ENCODE measurements at places on chromosomes 6 and 20. TPM values are rescaled to one million over a fixed set of nuclear protein-coding genes. Genes with fewer than 3 reads are reported as not detected.

- H3K36me3 ChIP-seq = no peaks in the 10 kb centered on the region
- no peak for DNase-seq
- H3K4me3 ChIP-seq = no peak overlapping the region
- H3K27ac ChIP-seq = no peak overlapping the region
- peaks cover 3% of the 10 kb centered on the region for H3K4me1 ChIP-seq
Observed at GRCh38 chr6:106913676-106914280, 60.8 kb downstream of the CD24 start.

The ZBP1 gene
- 0.68 TPM for total RNA-seq

- no peak overlapping the region for H3K4me3 ChIP-seq
- H3K4me1 ChIP-seq = no peaks in the 10 kb centered on the region
- no peak overlapping the region for H3K27ac ChIP-seq
- DNase-seq = no peak
- H3K36me3 ChIP-seq = no peaks in the 10 kb centered on the region
Observed at GRCh38 chr6:73746787-73747186, 50.8 kb downstream of the CD109 start.

DNA sequence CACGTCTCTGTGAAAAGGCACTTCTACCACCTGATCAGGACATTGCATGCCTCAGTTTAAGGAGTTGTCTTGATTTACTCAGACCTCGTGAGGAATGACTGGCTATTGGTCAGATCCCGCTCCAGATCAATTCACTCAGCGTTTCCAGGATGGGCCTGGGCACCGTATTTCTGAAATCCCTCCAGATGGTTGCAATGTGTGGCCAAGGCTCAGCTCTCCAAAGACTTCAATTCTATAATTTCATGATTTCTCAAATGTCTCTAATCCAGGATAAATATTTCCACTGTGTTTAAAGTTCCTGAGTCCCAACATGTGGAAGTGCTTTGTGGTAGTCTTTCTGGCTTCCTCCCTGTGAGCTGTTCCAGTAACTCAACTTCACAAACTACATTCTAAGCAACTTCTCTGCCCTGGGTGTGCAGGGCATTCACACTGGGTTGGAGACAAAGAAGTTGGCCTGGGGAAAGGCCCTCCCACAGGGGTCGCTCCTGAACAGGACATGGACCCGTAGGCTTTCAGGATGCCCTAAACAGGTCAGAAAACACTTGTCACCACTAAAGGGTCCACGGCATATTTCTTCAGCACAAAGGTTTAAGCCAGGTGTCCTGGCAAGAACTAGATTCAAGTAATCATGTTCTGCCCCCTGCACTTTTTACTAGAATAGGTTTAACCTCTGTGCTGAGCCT lies 212.1 kb downstream of the WDR27 start:
- no peak overlapping the region for H3K4me3 ChIP-seq
- no peaks in the 10 kb centered on the region for H3K4me1 ChIP-seq
- no peak for DNase-seq
- H3K27ac ChIP-seq = no peak overlapping the region
- no peaks in the 10 kb centered on the region for H3K27me3 ChIP-seq

DNA sequence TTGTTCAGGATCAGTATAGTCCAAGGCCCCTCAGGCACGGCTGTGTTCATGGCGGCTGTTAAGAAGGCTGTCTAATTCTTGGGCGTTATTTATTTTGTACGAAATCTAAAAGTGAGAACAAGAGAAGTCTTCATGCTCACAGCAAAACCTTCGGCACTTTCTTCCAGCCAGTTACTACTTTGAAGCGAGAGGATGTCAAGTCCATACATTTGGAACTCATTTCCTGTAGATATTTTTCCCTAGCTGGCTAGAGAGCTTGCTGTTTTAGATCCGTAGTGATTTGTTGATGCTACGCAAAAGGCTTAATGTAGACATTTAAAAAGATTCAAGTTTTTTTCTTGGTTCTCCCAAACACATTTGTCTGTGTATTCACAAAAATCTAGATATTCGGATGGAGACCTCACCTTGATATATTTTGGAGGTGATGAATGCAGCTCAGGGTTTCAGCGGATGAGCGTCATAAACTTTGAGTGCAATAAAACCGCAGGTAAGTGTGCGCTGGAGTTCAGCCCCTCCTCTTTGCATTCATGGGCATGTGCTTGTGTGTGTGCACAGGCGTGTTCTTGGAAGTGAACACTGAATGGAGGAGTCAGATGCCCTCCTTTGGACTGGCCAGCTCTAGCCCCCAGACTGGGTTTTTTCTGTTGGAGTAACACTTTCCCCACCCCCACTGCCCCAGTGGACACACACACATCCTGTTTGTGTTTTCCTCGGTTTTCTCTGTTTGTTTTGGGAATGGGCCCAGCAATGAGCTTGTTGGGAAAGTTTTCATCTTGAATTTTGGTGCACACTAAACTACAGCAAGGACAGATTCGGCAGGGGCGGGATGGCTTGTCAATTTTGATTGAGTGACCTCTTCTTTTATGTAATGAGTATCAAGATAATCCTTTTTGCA lies 65.4 kb downstream of the IGF2R start:
- peaks cover 46% of the 10 kb centered on the region for H3K36me3 ChIP-seq
- H3K27me3 ChIP-seq = no peaks in the 10 kb centered on the region
- H3K4me1 ChIP-seq = peaks cover 14% of the 10 kb centered on the region
- DNase-seq = no peak
- no peak overlapping the region for H3K4me3 ChIP-seq

- no peak overlapping the region for H3K27ac ChIP-seq
- DNase-seq = no peak
- peaks cover 10% of the 10 kb centered on the region for H3K4me1 ChIP-seq
- peaks cover 25% of the 10 kb centered on the region for H3K27me3 ChIP-seq
- H3K36me3 ChIP-seq = no peaks in the 10 kb centered on the region
Observed at GRCh38 chr6:144289006-144289405, 3.9 kb downstream of the UTRN start.

The BMP6 gene
- total RNA-seq = not detected

The ADGRF5 gene
- total RNA-seq = not detected

The KHDC1 gene
- total RNA-seq = 3.5 TPM

The OVOL2 gene
- total RNA-seq = not detected

DNA sequence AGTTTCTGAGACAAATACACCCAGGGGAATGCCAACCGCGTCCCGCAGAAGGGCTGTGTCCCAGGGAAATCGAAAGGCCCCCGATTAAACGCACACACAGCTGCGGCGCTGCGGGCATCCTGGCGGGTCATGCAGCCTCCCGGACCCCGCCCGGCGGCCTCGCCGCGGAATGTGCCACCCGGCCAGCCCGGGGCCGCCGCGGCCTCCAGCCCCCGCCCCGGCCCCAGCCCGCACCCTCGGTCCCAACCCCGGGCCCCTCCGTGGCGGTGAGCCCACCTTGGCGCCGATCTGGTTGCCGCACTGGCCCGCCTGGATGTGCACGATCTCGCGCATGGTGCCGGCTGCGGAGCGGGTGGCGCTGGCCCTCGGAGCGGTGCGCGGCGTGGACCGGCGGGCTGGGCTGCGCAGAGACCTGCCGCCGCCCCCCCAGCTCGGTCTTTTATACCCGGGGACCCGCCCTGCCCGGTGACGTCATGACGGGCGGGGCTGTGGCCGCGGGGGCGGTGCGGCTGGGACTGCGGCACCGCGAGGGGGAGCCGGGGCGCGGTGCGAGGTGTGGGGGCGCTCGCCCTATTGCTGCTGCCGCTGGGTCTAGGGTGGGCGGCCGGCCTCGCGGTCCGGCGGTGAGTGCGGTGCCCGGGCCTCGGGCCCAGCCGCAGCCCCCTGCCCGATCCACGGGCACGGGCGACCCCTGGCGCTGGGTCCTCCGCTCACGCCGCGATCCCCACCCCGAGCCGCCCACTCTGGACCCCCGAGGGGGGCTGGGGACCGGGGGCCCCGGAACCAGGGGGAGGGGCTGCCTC lies at the start of gene TUBB2A:
Gene TUBB2A (minus strand): TSS at position 414 of the 803 bp plus-strand sequence. CDS start 81 bp downstream, at position 333.
- H3K36me3 ChIP-seq = no peaks in the 10 kb centered on the region
- peaks cover 13% of the 10 kb centered on the region for H3K27me3 ChIP-seq
- DNase-seq = peak; percentile 87
- peak within 1 kb of the TSS; percentile 72 for H3K27ac ChIP-seq
- peaks cover 27% of the 10 kb centered on the region for H3K4me1 ChIP-seq
- peak within 1 kb of the TSS; percentile 79 for H3K4me3 ChIP-seq

The NFATC2 gene
- 31.7 TPM for total RNA-seq

DNA sequence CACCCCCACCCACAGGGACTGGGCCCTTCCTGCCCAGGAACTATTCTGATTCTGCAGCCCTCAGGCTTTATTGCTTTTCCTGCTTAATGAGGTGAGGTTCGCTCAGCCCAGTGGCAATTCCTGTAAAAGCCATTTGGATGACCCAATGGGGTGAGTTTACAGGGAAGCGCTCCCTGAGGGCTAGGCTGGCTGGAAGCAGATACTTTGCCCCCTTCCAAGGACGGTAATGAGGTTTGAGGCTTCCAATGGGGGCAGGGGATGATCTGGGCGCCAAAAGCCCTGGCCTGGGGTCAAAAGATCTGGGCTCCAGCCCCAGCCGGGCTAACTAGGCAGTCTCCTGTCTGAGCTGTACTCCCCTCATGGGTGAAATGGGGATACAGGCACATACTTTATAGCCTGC lies 41.8 kb downstream of the RIPOR3 start:
- H3K4me1 ChIP-seq = no peaks in the 10 kb centered on the region
- H3K27ac ChIP-seq = no peak overlapping the region
- H3K27me3 ChIP-seq = no peaks in the 10 kb centered on the region
- no peak for DNase-seq
- H3K4me3 ChIP-seq = no peak overlapping the region

DNA sequence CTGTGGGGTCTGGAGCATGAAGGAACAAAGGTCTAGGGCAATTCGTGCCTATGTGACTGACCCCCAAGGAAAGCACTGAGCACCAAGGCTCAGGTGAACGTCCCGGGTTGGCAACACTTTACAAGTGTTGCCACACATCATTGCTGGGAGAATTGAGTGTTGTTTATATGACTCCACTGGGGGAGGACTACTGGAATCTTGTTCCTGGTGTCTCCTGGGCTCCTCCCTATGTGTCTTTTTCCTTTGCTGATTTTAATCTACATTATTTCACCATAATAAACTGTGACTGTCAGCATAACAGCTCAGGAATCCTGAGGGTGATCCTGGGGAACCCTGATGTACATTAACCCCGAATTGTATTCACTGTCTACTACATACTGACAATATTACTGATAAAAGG lies 207.7 kb upstream of the BMP2 start:
- H3K36me3 ChIP-seq = no peaks in the 10 kb centered on the region
- no peak overlapping the region for H3K27ac ChIP-seq
- DNase-seq = no peak
- H3K4me3 ChIP-seq = no peak overlapping the region
- H3K27me3 ChIP-seq = no peaks in the 10 kb centered on the region

The MYB gene
- total RNA-seq = 37.2 TPM

DNA sequence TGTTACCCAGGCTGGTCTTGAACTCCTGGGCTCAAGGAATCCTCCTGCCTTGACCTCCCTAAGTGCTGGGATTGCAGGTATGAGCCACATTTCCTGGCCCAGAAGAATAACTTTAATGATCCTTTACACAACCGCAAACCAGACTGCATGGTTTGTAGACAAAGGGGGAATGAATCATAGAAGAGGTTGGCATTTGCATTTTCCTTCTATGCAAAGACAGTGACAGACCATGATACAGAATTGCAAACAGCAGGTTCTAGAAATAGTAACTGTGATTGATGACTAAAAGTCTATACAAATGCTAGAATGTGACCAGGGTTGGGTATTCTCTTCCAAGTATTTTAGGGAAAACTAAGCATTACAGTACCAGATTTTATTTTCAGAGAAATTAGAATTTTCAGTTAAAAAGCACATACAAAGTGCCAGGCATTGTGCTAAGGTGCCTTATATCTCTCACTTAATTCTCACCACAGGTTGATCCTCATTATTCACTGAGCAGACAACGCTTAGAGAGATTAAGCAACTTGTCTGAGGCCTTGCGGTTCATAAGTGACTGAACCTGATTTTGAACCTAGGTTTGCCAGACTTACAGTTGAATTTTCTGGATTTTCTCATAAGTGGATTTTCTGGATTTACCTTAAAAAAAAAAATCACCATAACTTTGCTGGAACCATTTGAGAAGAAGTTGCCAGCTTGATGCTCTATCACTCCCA lies 146.6 kb downstream of the ZFAND3 start:
- peaks cover 62% of the 10 kb centered on the region for H3K4me1 ChIP-seq
- no peak overlapping the region for H3K27ac ChIP-seq
- no peak for DNase-seq
- H3K27me3 ChIP-seq = no peaks in the 10 kb centered on the region
- H3K36me3 ChIP-seq = peaks cover 65% of the 10 kb centered on the region
- H3K4me3 ChIP-seq = no peak overlapping the region

The PROKR2 gene
- not detected for total RNA-seq

The NKX2-2 gene
- not detected for total RNA-seq

The ARMC2 gene
- total RNA-seq = 3.4 TPM

- no peaks in the 10 kb centered on the region for H3K36me3 ChIP-seq
- H3K4me1 ChIP-seq = peaks cover 9% of the 10 kb centered on the region
- H3K27me3 ChIP-seq = peaks cover 26% of the 10 kb centered on the region
- no peak overlapping the region for H3K4me3 ChIP-seq
- DNase-seq = no peak
- no peak overlapping the region for H3K27ac ChIP-seq
Observed at GRCh38 chr20:34309691-34310090, 6.5 kb upstream of the AHCY start.

DNA sequence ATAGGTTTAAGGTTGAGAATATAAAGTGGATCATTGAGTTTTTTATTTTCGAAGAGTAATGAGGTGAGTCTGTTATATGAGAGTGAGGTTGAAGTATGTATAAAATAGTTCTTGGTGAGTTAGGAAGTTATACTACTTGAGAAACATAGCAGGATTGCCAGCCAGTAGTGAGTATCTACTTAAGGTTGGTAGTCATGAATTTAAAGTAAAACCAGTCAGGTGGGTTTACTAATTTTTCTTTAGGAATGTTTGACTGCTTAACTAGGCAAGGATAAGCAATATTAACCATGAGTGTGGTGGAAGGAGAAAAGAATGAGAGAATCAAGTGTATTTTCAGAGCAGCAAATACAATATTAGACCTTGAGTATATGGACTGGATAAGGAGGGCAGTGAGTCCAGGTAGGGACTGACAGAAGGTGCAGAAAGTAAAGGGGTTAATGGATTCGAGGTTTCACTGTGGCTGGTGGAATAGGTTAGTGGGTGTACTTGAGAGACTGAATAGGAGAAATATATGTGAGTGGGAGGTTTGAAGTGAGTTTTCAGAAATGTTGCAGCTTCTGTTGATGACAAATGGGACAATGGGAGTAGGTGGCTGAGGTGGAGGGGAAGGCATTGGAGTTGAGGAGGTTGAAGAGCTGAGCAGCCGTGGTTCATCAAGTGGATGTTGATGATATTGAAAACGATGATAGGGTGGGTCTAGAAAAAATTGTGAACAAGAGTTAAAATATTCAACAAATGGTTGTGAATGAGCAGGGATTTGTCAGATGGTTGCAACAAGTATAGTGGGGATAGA lies 232.5 kb upstream of the ASCC3 start:
- H3K27me3 ChIP-seq = no peaks in the 10 kb centered on the region
- no peak overlapping the region for H3K27ac ChIP-seq
- H3K4me3 ChIP-seq = no peak overlapping the region
- DNase-seq = no peak
- no peaks in the 10 kb centered on the region for H3K4me1 ChIP-seq

GRCh38 chr6:136429264-136430065 lies 120.8 kb downstream of the MAP7 start:
- H3K4me3 ChIP-seq = no peak overlapping the region
- no peaks in the 10 kb centered on the region for H3K36me3 ChIP-seq
- H3K27ac ChIP-seq = no peak overlapping the region
- peaks cover 4% of the 10 kb centered on the region for H3K27me3 ChIP-seq
- DNase-seq = no peak
- no peaks in the 10 kb centered on the region for H3K4me1 ChIP-seq

GRCh38 chr20:3223651-3223993 lies 14.3 kb downstream of the ITPA start:
- no peak for DNase-seq
- H3K27ac ChIP-seq = no peak overlapping the region
- H3K4me1 ChIP-seq = peaks cover 17% of the 10 kb centered on the region
- peaks cover 11% of the 10 kb centered on the region for H3K36me3 ChIP-seq
